ENCODE measurements at places on chromosomes 16 and 17.

DNA sequence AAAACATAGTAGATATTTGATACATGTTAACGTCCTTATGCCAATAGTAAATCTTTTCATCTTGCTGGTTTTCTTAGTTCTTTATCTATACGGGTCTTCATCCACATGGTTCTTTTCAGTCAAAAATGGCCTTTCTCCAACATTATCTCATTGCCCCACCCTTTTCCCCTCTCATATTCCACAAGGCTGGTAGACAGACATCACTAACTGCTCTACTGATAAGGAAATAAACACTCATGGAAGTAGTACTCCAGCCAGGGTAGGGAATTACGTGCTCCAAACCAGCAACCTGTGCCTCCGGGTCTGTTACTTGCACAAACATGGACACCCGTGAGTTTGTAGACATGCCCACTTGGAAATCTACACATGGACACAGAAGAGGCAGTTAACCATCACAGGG lies 141.4 kb downstream of the XYLT1 start:
- DNase-seq, result no peak

- DNase-seq, result no peak
Measured at GRCh38 chr17:64718058-64718457, 56.0 kb upstream of the SMURF2 start.

- DNase-seq, result no peak
Measured at GRCh38 chr16:84180519-84181140, 6.2 kb downstream of the TAF1C start.

DNA sequence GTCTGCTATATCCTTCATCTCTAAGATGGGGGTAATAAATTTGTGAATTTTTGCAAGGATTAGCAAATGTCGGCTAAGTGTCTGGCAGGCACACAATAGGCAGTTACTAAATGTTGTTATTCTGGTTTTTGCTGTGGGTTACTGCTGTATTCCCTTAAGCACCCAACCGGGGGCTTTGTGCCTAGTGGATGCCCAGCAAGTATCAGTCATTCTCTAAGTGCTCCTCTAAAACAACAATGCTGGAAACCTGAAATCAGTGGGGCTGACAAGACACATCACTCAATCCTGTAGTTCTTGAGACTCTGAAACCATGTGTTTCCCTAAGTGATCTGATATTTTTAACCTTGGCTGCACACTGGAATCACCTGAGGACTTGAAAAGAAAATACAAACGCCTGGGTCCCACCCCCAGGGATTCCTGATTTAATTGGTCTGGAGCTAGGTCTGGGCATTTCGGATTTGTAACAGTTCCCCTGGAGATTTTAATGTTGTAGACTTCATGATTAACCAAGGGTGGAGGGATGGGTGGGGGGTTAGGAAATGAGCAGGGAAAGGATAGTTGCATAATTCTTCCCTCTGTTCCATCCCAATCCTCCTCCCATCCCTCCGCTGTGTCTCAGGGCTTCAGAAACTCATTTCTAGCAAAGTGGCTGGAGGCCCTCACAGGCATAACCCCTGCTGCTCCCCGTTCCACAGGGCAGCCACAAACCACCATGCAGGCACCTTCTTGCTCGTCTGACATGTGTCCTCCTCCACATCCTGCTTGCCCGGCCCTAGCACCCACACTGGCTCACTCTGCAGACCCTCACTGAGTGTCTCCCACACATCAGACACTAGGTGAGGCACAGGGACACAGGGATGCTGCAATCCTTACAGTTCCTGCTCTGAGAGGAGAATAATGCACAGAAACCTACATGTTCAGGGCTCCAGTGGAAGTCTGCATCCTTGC lies 61.7 kb upstream of the LYRM9 start:
- no peak for DNase-seq

- DNase-seq, result no peak
Measured at GRCh38 chr16:65318590-65319257, 196.9 kb upstream of the CDH11 start.
